ENCODE measurements at places on chromosomes 13 and 19. TPM values are rescaled to one million over a fixed set of nuclear protein-coding genes. Genes with fewer than 3 reads are reported as not detected.
A peak's percentile ranks its signal among the peaks of the same experiment; 100 is the strongest.

Gene JSRP1
- 219 TPM for total RNA-seq

Gene OR4F17
- total RNA-seq, result not detected

Gene SH2D3A
- not detected for total RNA-seq

Gene ISYNA1
- total RNA-seq, result 0.86 TPM

Gene CACTIN
- 35.8 TPM for total RNA-seq

Gene CFAP97D2
- not detected for total RNA-seq

Gene ZNF99
- under 0.01 TPM for total RNA-seq

Gene SLC6A16
- total RNA-seq, result 0.11 TPM

Gene CGB5
- total RNA-seq, result 1.1 TPM

Gene CBLC
- total RNA-seq, result not detected

Gene CGB3
- not detected for total RNA-seq

Gene SBK2
- total RNA-seq, result 0.71 TPM

DNA sequence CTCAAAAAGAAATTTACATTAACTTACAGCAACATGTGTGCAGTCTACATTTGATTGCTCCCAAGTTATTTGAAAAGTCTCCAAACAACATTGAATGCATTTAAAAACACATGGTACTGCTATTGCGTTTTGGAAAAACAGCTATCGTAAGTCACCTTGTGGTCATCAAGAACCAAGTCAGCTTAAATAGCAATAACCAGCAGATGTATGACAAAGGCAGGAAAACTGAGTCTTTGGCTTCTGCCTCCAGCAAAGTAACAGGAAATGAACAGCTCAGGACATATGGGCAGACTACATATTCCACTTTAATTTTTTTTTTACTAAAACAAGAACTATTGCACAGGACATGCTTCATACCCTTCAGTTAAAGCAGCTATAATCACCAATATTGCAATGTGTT is 580.6 kb upstream of the SPRY2 start:
- DNase-seq, result peak; percentile 13

GRCh38 chr19:5314907-5315298 is 25.7 kb downstream of the PTPRS start:
- DNase-seq, result no peak

DNA sequence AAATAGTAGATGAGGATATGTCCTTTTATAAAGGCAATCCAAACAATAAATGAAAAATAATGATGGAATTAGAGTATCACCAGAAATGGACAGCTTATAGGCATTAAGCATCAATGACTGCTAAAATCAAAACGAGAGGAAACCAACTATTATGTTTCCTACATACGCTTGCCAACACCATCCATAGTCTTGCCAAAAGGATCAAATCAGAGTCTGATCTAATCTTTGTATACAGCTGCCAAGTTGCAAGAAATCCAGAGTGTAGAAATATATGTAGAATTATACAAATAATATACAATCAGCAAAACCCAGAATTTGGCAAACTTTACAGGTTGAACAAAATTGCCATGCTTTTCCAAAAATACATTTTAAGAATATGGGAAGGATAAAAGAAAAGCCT is 1661.6 kb downstream of the SLITRK1 start:
- no peak for DNase-seq

GRCh38 chr19:23314505-23315251 is 64.5 kb upstream of the ZNF724 start:
- DNase-seq, result no peak

- DNase-seq, result no peak
Measured at GRCh38 chr19:51417107-51417809, at the start of gene SIGLEC10. Gene SIGLEC10 (minus strand): TSS chr19:51417642. CDS start chr19:51417581, 61 bp downstream.

- DNase-seq, result no peak
Measured at GRCh38 chr19:57648331-57649003, 15.5 kb downstream of the ZNF211 start.

DNA sequence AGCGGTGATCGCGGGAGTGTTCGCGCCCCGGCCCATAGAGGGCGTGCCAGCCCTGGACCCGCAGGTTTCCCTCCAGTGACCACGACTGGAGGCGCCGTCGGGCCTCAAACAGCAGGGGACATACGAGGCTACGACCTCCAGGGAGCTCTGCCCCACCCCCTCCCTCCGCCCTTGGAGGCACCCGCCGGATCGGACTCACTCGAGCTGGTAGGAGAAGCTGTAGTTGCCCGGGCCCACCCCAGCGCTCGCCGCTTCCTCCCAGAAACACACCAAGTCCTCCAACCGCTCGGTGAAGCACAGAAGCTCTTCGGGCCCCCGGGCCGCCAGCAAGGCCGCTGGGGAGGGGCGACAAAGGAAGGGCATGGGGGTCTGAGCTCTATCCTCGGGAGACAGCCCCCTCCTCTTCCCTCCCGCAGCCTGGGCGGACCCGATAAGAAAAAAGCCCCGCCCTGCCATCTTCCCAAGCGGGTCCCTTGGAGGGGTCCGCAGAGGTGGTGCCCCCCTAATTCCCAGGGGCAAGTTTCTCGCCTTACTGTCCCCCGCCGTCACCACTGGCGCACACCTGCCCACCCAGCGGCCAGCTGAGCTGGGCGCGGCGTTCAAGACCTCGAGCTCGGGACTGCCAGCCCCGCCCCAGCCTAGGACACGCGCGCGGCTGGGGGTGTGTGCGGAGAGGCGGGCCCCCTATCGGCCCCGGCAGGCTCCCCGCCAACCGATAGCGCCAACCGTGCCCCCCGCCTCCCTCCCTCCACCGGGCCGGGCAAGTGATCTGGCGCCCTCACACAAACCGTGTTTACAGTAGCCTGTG is 1.0 kb downstream of the EPOR start:
- peak; percentile 19 for DNase-seq

DNA sequence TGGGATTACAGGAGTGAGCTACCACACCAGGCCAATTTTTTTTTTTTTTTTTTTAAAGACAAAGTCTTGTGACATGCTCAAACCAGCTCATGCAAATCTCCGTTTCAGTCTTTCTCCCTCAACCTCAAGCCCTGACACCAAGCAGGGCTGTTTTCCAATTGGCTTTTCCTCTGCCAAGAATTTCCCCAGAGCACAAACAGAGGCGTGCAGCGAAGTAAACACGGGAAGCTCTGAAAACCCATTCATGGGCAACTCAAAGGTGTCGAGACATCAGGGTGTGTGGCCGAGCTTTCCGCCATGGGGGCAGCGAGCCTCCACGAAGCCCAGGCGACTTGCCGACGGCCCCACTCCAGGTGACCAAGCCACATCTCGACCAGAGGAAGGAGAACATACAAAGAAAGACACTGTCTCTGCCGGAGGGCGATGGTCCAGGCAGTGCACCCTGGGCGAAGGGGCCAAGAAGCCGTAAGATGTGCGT is 70.0 kb downstream of the INSR start:
- no peak for DNase-seq

GRCh38 chr13:99948907-99949678 is 22.5 kb downstream of the ZIC5 start:
- no peak for DNase-seq

GRCh38 chr19:45729800-45730290 is 851 bp downstream of the FBXO46 start:
- DNase-seq, result no peak

GRCh38 chr19:40133491-40133890 is 42.7 kb upstream of the ZNF780A start:
- no peak for DNase-seq

GRCh38 chr13:106415442-106415841 is 120.0 kb downstream of the EFNB2 start:
- DNase-seq, result no peak

DNA sequence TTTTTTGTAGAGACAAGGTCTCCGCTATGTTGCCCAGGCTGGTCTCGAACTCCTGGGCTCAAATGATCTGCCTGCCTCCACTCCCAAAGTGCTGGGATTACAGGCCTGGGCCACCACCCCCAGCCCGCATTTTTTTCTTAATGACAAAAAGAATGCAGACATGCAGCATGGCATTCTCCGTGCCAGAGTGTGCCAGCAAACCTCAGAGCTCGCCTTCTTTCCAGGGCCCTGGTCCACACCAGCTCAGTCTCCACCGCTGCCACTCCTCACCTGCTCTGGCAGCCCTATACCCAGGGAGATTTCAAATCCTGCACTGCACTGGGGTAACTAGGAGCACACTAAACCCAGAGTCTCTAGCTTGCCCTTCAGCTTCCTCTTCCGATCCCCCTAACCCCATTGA is 41.7 kb downstream of the ZIC5 start:
- no peak for DNase-seq

DNA sequence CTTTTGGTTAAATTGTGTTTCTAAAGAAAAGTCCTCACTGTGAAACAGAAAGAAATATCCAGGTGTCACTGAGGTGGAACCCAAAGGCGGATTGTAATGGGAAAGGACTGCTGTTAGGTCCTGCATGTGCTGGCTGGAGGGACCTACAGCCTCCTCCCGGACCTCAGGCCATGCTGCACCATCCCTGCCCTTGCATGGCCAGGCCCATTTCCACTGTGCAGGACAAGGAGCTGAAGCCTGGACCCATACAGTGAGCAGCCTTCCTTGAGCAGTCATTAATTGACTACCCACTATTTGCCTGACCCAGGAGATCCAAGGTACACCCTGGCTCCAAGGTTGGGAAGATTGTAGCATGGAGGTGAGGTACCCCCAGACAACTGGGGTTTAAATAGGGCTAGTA is 17.6 kb downstream of the VSTM2B start:
- no peak for DNase-seq

DNA sequence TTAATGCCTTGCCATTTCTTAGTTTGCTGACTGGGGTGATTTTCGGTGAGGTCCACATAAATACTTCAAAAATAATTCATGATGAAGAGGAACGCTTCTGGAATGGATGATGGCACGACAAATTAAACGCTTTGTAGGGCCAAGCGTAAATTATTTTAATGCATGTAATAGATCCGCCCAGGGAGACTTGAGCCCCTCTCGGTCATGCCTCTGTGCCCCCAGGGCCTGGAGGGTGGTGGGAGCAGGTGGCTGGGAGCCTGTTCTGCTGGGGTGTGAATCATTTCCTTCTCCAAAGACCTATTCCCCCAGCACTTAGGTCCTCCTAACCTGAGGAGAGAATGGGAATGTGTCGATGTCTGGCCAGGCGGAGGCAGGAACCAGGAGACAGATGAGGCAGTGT is 350.6 kb downstream of the ZNF536 start:
- no peak for DNase-seq

DNA sequence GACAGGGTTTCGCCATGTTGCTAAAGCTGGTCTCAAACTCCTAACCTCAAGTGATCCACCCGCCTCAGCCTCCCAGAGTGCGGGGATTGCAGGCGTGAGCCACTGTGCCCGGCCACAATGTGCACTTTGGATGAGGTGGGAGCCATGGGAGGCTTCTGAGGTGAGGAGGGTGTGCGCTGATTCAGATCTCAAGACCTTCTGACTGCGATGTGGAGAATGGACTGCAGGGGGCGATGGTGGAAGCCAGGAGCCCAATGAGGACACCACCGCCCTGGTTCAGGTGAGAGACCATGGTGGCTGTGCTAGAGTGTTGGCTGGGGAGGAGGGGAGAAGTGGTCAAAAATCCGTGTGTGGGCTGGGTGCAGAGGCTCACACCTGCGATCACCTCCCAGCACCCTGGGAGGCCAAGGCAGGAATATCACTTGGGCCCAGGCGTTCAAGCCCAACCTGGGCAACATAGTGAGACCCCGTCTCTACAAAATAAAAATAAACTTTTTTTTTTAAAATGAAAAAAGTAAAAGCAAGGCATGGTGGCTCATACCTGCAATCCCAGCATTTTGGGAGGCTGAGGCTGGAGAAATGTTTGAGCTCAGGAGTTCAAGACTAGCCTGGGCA is 5.6 kb downstream of the INAFM1 start:
- no peak for DNase-seq

DNA sequence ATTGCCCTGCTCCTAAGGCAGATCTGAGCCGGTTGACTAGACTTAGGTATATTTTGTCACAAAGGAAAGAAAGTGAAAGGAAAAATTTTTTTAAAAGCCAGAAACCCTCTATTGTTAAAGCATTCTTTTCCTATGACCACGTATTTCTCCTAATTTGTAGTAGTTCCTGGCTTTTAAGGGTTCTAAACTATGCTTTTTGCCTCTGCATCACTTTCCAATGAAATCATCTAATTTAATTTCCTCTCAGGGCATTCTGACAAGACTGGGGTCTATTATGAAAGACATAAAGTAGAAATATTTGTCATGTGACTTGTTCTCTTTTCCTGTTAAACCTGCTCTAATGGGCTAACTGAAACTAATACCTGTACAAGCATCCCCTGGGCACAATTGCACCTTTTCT is 233.0 kb upstream of the PRR20A start:
- DNase-seq, result no peak

- DNase-seq, result no peak
Measured at GRCh38 chr13:47178090-47178950, 281.5 kb upstream of the HTR2A start.

- DNase-seq, result no peak
Measured at GRCh38 chr13:48457578-48458242, 44.8 kb upstream of the LPAR6 start.

DNA sequence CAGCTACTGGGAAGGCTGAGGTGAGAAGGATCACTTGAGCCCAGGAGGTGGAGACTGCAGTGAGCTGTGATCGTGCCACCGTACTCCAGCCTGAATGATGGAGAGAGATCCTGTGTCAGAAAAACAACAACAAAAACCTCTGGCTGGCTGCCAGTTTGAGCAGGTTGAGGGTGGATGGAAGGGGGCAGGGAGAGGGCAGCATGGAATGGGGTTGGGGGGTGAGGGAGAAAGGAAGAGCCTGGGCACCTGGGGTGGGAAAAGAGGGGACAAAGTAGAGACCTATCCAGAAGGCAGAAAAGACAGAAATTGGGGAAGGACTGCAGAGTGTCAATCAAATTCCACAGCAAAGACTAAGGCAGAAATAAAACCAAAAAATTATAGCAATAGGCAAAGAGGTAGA is 4.7 kb downstream of the SLC1A5 start:
- no peak for DNase-seq

- no peak for DNase-seq
Measured at GRCh38 chr19:54465426-54466109, 2.0 kb upstream of the LENG9 start.

- peak; percentile 56 for DNase-seq
Measured at GRCh38 chr19:17762505-17763229, 11.4 kb downstream of the FCHO1 start.

- DNase-seq, result no peak
Measured at GRCh38 chr13:47845981-47846380, 155.1 kb downstream of the SUCLA2 start.

DNA sequence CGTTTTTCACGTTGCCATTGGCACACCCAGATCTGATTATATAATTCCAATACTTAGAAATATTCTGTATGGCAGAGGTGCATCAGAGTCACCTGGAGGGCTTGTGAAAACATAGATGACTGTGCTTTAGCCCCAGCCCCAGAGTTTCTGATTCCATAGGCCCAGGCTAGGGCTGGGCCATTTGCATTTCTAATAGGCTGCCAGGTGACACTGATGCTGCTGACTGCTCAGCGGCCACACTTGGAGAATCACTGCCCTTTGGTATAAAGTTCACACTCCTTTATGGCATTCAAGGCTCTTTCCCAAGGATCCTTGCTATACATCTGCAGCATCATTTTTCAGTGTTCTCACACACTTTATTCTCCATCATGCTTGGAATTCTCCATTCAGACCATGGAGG is 137.1 kb downstream of the AKAP11 start:
- DNase-seq, result no peak

DNA sequence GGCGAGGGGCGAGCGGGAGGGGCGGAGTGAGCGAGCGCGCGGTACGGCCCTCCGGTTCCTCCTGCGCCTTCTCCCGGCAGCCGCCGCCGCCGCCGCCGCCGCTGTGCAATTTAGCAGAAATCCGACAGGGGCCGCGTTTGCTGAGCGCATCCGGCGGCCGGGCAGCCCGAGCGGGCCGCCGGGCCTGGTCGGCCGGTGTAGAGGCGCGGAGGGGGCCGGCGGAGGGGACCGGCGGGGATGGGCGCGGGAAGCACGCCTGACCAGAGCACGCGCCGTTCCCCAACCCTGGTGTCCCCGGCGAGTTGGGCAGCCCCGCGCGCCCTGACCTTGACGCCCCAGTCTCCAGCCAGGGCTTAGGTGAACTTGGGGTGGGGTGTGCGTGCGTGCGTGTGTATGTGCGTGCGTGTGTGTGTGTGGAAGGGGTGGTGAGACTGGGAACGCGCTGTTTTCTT is 144.5 kb upstream of the ZNF536 start:
- DNase-seq, result peak; percentile 41

All from LHCN-M2 (cell line).